ENCODE measurements at places on chromosomes 11 and 22.

- DNase-seq, result no peak
These were observed 905.6 kb downstream of the DLG2 start for GRCh38 chr11:84721561-84721961.

- DNase-seq, result no peak
These were observed 5.0 kb downstream of the ARHGAP42 start for GRCh38 chr11:100691896-100692653.

DNA sequence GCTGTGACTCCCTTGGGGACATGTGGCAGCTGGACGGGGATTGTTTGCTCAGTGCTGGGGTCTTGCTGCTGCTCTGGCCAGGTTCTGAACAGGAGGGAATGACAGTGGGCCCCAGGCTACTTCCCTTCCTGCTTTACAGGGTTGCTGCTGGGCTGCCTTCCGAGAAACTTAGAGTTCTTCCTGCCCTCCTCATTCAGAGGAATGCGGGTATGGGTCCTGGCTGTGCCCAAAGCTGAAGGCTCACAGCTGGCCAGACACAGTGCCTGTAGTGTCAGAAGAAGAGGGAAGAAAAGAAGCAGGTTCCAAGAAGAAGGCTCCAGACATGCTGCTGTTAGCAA is 108.3 kb upstream of the PARVA start:
- peak; percentile 57 for DNase-seq

GRCh38 chr11:116849486-116849885 is 12.1 kb upstream of the APOA1 start:
- DNase-seq, result no peak

GRCh38 chr11:92656783-92657182 is 312.7 kb upstream of the MTNR1B start:
- no peak for DNase-seq

GRCh38 chr11:56558574-56558973 is 15.5 kb upstream of the OR5M11 start:
- DNase-seq, result no peak

DNA sequence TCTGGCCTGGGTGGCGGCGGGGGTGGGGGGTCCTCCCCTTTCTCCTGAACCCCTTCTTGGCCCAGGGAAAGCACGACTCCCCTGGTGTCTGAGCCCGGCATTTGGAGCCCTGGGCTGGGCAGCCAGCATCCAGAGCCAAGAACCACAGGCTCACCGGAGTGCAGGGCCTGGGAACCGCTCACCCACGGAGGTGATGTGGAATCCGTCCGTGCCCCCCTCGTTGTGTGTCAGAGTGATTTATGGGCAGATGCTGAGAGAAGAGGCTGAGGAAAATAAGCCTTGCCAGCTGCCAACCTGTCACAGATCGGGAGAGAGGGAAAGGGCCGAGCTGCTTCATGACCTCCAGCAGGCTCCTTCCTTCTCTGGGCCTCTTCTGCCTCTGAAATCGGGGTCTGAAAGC is 33.7 kb downstream of the WNT11 start:
- no peak for DNase-seq

- DNase-seq, result no peak
These were observed 37.8 kb downstream of the SLCO2B1 start for GRCh38 chr11:75188671-75189070.

All from stomach (tissue), 19 donors.